Panc1 (cell line): ENCODE measurements at places on chromosomes 11 and 22. TPM values are rescaled to one million over a fixed set of nuclear protein-coding genes. Genes with fewer than 3 reads are reported as not detected.

DNA sequence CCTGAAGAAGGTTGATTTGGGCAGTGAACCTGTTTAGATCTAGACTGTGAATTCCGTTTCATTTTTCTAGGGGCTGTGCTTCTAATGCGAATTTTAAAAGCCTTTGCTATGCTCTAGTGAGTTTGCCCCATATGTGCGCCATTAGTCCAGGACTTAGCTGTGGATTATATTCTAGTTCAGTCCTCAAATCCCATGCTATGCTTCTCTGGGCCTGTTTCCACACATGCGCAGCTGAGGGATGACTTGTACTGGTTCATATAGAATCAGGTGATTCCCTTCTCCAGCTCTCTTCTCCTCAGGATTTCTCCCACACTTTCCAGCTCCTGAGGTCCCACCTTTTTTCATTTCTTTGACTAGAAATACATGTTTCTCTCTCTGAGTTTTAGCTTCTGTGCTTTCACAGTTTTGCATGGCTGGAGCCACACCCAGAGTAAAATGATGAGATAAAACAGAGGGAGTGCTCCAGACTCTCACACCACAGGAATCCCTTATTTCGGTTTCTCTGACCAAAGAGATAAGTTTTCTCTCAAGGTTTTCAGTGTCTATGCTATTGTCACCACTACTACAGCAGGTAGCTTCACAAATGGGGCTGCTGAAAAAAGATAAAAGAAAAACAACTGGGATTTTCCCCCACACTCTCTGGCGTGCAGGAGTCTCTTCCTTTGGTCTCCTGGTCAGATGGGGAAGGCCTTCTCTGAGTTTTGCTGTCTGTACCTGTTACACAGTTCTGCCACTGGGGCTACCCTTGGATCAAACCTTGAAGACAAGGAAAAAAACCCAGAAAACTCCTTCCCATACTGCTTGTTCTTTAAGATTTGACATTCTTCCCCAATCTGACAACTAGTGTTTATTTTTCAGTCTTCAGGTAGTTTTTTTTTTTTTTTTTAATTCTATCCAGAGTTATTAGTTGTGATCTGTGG lies 96.2 kb upstream of the TEAD1 start:
- DNase-seq: no peak

- no peak for DNase-seq
These were observed 44.9 kb downstream of the ARRB1 start for GRCh38 chr11:75306529-75306928.

Gene GTSE1
- total RNA-seq: 36.2 TPM

GRCh38 chr11:132106096-132106982 lies 735.9 kb downstream of the NTM start:
- DNase-seq: no peak

Gene OR4C15
- not detected for total RNA-seq

Gene TSSK2
- total RNA-seq: not detected

Gene UBQLN3
- total RNA-seq: not detected

DNA sequence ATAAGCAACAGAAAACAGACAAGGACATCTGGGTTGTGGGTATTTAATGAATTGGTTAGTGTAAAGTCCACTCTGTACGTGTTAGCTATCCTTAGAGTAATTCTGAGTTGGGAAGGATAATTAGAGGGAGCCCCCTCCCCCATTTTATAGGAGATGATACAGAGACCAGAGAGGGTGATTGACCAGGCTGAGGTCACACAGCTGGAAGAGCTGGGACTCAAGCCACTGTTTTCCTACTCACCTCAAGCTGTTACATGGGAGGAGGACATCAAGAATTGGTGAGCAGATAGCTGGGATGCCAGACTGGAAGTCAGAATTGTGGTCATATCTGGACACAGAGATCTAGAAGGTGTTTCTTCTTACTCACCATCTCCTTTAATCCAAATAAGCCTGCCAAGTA lies 8.7 kb upstream of the NPTXR start:
- no peak for DNase-seq

GRCh38 chr11:123111465-123111864 lies 49.5 kb upstream of the HSPA8 start:
- peak; percentile 48 for DNase-seq

DNA sequence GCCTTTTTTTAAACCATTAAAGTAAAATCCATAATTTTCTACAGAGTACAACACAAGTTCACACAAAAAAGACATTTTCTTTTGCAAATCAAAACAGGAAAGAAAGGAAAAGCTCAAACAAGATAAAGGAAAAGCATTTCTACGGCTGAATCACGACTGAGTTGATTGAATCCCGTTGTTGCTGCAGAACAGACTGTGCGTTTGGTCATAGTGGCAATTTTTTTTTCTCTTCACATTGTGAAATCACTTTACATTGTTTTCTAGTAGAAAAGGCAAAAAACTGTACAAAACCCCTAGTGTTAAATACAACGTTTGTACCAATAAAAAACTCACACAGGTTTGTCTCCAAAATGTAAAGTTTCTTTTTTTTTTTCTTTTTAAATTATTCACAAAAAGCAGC lies 17.3 kb upstream of the RAPSN start:
- no peak for DNase-seq

- no peak for DNase-seq
These were observed 220.9 kb downstream of the PGR start for GRCh38 chr11:100908746-100909145.

- no peak for DNase-seq
These were observed 50.4 kb downstream of the ST3GAL4 start for GRCh38 chr11:126405906-126406305.

- no peak for DNase-seq
These were observed 2.7 kb downstream of the CADM1 start for GRCh38 chr11:115501502-115501892.

- DNase-seq: no peak
These were observed 1033.6 kb downstream of the FAM181B start for GRCh38 chr11:81700076-81700475.

DNA sequence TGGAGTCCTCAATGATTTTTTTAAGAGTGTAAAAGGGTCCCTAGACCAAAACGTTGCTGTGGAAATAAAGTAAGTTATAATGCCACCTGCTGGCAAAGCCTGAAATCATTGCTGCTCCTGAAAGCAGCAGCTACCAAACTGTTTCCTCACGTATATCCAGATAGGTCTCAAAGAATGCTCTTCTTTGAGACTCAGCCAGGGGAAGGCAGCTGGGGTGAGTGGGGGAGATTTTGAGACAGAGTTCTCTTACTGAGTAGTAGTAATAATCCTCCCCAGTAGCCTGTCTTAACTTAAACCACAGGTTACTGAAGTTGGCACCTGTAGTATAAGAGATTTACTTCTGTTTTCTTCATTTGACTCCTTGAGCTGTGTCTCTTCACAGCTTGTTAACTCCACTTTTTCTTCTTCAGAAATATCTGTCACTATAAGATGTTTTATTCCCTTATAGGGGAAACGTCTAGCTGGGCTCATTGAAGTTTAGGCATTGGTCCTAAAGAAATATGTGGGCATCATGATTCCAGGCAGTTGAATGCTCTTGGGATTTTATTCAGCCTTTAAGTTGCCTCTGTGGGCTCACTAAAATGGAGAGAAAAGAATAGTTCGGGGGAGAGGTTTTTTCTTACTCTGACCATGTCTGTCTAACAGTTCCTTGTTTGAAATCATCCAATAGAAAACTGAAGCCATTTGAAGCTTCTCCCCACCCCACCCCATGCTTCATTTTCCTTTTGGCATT lies 77.9 kb downstream of the BTBD10 start:
- DNase-seq: peak; percentile 15

DNA sequence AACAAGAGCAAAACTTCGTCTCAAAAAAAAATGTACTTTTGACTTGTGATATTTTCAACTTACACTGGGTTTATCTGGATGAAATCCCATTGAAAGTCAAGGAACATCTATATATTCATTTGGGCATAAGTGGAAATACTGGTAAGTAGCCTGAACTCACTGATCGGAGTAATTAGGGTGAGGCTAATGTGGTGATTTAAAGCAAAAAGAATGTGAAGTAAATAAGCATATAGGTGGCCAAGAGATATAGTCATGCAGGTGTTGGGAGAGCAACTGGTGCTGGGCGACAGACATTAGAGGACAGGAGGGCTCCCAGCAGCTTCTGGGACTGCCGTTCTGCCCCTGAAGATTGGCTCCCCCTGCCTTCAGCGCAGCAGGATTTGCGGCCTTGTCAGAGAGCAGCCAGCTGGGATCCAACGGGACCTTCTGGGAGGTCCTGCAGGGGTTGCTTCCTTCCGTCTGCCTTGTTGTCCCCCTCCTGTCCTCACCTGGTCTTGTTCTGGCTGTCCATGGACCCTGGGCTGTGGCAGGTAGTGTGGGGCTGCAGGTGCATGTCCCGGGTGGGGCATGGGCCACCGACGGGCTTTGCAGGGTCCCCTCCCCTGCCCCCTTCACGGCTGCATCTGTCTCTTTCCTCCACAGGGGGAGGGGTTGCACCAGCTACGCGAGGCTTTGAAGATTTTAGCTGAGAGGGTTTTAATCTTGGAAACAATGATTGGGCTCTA lies 14.1 kb downstream of the RHBDD3 start:
- DNase-seq: no peak

DNA sequence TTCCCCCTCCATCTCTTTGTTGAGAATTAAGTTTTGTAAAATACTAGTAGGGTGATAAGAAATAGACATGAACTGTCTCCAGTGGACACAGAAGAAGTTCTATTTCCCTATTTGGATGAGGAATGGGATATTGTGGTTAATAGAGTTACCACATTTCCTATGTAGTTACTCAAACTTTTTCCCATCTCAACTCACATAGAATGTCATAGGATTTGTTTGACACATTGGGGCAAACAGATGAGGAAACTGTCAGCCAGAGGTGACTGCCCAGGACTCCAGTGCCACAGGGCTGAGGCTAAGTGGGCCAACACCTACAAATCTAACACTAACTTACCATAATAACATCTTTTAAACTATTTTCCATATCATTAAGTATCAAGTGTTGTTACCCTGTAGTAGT lies 58.3 kb downstream of the CCDC83 start:
- DNase-seq: no peak

DNA sequence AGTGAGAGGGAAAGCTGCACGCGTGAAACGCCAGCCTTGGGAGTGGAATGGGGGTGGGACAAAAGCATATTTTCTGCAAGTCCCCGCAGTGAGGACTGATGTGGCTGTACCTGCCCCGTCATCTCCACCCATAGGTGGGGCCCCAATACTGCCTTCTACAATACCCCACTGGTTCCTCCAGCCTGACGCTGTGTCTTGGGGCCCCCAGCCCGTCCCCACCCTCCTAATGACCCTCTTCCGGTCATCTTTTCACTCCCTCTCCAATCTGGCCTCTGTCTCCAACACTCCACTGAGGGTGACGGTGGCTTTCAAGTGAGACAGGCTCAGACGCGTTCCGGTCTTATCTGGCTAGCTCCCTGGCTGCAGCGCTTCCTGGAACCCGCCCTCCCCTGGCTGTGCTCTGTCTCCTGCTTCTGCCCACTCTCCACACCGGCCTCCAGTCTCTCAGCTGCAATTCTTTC lies 104.2 kb downstream of the MICAL3 start:
- DNase-seq: no peak

DNA sequence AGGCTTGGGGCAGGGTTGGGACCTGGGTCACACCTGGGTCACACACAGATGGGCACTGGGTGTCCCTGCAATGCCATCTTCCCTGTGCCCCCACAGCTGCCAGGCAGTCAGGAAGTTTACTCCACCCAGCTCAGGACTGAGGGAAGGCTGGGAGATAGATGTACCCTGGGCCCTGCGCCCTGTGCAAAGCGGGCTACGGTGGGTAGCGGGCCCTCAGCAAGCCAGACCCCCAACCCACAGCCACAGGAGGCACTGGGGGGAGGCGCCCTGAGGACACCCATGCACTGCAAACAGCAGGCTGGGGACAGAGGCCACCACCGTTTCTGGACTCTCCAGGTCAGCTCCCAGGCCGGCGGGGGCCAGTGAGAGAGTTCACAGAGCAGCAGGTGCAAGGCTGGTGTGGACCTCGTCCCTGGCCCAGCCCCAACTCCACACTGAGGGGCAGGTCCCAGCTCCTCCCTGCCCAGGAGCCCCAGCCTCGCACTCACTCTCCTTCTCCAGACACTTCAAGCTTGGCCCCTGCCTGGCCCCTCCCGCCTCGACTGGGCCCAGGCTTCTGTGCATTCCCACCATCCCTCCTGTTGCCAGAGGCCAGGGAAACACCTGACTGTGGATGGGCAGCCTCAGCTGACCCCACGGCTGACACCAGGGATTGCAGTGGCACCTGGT lies 4.9 kb downstream of the DUSP8 start:
- DNase-seq: no peak

Gene OR51B5
- not detected for total RNA-seq

- no peak for DNase-seq
These were observed 86.0 kb downstream of the RRM1 start for GRCh38 chr11:4180441-4181183.

DNA sequence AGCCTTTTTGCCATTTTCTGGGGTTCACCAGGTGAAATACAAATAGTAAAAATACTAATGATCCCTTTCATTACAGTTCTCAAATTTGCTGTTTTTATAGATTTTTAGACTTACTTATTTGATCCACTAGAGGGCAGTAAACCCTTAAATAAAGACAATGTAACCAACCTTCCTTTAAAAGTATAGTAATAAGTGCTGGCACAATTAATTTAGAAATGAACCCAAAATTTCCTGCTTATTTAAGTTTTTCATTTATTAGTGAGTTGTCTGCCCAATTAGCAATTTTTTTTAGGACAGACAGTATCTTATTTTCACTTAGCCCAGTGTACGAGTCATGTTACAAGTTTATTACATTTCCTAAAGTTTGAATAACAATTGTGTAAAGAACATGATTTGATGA lies 4.7 kb downstream of the DDIAS start:
- no peak for DNase-seq

Gene ENDOD1
- total RNA-seq: 28.2 TPM

Gene ANKRD49
- total RNA-seq: 15.4 TPM

DNA sequence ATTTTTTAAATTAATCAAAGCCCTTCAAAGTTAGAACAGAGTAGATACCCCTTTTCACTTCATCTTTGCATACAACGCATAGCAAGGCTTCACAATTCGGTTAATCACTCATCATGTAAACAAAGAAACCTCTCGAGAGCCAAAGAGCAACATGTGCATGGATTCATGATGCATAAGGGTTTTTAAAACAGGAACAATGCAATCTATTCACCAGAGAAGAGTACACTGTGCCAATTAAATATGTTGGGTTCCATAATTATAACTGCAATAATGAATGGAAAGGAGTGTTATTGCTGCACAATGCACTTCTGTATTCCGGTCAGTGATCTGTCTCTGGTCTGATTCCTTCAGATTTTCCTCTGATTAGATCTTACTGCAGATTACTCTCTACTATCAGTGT lies 45.3 kb downstream of the CADM1 start:
- no peak for DNase-seq

DNA sequence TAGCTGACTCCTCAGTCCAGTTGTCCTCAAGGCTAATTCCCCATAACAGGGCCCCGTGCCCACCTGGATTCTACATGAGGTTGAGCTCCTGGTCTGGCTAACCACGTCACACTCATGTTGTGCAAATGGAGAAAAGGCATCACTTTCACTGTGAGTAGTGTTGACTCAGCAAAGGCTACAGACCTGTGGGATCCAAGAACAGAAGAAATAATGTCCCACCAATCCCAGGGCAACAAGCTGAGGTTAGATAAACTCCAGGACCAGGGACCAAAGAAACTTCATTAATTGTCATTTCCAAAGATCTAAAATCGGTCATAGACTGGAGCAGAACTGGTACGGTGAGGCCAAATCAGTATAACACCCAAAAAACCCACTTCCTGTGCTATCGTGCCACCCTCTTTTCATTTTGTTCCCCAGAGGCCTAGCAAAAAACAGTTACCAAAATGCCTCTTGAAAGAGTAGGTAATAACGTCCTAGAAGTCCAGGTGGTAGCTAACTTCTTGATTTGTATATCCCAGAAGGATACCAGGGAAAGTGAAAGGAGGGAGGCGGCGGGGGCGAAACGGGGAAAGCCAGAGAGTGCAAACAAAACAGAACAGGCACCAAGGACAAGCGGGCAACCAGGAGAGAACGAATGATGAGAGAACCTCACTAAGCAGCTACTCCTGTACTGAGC lies 1.4 kb downstream of the PCSK7 start:
- DNase-seq: no peak

Gene KLHL35
- 10.9 TPM for total RNA-seq
